ENCODE measurements at places on chromosomes 16 and 17. TPM values are rescaled to one million over a fixed set of nuclear protein-coding genes. Genes with fewer than 3 reads are reported as not detected.

Gene ATP2A3
- 97.8 TPM for total RNA-seq

Gene CTRB1
- total RNA-seq: not detected

Gene NOL3
- 8.8 TPM for total RNA-seq

Gene CFAP97D1
- not detected for total RNA-seq

Gene GSG1L
- total RNA-seq: 0.91 TPM

Gene CFAP52
- not detected for total RNA-seq

DNA sequence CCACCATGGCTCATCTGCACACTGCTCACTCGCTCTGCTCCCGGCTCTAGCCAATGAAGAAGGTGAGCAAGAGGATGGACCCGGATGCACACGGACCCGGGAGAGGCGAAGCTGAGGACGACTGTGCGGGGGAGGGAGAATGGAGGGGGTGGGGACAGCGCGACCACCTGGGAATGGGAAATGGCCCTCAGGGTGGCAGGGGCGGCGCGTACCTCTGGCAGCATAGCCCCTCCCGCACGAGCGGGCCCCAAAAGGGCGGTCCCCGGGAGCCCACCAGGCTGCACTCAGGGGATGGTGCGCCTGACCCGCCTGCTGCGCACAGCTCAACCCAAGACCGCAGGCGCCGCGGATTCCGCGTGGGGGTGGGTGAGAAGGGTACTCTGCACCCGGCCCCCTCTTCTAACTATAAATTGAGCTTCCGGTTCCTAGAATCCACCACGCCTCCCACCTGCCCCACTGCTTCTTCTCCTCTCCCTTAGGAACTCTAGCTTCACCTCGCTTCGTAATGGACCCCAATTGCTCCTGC is 6.1 kb downstream of the MT1H start:
- DNase-seq: no peak

GRCh38 chr17:73593249-73593965 is 50.8 kb downstream of the SDK2 start:
- DNase-seq: no peak

DNA sequence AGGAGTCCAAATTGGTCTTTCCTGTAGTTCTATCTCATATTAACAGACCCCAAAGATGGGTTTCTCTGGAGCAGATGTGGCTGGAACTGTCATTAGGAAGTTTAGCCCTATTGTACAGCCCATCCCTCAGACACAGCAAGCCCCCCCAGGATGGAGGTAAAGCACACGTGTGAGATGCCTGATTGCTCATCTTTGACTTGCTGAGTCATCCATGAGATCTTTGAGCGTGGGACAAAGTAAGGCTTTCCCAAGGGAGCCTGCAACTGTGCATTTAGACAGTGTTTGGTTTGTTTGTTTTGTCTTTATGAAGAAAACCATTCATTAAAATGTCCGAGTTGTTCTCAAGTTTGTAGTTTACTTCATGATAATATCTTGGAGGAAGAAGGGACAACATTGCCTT is 145.3 kb upstream of the CDH13 start:
- DNase-seq: no peak

GRCh38 chr17:49990331-49990730 is 4.7 kb downstream of the DLX3 start:
- no peak for DNase-seq

DNA sequence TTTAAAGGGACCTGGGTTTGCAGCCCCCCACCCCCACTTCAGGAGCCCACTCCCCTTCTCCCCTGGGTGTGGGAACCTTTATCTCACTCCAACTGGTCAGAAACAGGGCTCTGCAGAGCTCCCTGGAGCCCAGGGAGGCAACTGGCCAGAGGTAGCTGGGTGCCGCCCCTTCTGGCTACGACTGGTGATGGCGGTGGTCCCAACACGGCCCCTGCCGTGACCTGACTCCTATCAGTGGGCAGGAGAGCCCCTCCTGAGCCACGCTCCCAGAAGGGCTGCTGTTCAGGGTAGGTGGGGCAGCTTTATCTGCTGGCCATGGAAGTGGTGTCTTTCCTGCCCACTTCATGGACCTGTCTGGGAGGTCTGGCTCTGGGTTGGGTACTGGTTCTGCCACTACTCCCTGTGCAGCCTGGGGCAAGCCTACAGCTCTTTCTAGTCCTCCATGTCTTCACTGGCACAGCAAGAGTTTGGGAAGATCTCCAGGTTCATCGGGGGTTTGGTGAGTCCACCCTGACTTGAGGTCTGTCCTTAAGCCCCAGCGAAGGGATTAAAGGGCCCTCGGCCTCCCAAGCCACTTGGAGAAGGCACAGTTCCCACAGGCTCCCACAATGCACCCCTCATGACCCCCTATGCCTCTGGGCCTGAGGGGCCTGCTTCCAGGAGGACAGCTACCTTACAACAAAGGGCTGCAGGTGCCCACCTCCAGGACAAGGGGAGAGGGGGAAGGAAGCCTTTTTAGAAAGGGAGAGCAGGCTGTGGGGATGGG is 5.5 kb upstream of the SREBF1 start:
- DNase-seq: no peak

DNA sequence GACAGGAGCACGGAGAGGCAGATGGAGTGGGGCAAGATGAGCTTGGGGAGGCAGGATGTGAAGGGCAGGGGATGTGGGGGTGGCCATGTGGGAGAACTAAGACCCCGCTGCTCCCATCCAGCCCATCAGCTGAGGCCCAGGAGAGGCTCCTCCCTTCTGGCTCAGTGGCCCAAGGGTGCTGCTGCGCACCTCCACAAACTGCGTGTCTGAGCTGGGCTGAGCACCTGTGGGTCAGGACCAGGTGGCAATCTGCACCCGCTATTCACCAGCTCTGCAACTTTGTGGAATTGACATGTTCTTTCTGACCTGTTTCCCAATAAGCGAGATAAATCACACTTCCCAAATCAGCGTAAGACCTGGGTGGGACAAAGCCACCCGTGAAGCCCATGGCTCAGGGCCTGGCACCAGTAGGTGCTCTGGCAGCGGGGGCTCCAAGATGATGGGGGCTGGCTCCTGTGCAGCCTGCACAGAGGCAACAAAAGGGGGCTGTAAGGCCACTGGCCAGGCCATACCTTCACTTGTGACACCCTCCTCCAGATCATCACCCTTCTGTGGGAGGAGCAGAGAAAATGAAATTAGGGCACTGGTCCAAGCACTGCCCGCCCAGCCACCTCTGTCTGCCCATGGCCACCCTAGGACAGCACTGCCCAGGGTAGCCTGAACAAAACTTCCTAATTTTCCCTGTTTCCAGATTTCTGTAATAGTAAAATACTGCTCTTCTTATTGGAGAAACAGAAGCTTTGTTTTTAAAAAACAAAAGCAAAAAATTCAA is 11.7 kb upstream of the SREBF1 start:
- DNase-seq: no peak

GRCh38 chr16:84228256-84228838 is 11.5 kb downstream of the KCNG4 start:
- DNase-seq: peak; percentile 78

DNA sequence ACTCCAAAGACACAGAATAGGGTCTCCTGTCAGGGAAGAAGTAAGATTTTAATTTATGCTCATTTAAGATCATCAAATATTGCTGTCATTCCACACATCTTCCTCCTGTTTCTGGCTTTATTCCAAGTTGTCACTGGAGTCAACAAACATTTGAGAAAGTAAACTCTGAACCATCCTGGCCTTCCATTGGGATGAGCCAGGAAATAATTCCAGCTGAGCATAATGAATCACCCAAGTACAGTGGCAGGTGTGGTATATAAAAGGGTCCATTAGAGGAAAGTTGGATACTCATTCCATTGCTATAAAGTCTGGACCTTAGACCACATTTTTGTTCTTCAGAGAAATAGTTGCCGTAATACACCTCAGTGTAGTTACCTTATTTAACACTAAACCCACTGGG is 246.1 kb downstream of the SLC39A11 start:
- no peak for DNase-seq

DNA sequence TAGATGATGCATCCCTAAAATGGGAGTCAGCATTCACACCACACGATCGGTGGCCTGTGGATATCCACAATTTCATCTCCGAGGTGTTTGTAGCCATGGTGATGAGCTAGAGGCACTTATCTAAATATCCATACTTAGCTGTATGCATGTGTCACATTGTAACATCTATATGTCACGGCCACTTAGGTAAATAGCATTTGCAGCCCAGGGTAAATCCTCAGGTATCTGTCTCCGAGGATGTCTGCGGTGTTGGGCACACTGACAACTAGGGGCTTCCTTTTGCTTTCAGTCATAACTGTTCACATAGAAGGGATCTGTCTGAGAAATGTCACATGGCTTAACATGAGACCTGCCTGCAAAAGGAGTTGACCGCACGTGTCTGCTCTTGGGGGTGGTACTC is 455.2 kb upstream of the ZFHX3 start:
- DNase-seq: no peak

- no peak for DNase-seq
Measured at GRCh38 chr16:47538472-47538871, 77.3 kb downstream of the PHKB start.

GRCh38 chr16:26816885-26817571 is 249.7 kb upstream of the C16orf82 start:
- no peak for DNase-seq

- no peak for DNase-seq
Measured at GRCh38 chr16:24163935-24164334, 92.2 kb upstream of the CACNG3 start.

DNA sequence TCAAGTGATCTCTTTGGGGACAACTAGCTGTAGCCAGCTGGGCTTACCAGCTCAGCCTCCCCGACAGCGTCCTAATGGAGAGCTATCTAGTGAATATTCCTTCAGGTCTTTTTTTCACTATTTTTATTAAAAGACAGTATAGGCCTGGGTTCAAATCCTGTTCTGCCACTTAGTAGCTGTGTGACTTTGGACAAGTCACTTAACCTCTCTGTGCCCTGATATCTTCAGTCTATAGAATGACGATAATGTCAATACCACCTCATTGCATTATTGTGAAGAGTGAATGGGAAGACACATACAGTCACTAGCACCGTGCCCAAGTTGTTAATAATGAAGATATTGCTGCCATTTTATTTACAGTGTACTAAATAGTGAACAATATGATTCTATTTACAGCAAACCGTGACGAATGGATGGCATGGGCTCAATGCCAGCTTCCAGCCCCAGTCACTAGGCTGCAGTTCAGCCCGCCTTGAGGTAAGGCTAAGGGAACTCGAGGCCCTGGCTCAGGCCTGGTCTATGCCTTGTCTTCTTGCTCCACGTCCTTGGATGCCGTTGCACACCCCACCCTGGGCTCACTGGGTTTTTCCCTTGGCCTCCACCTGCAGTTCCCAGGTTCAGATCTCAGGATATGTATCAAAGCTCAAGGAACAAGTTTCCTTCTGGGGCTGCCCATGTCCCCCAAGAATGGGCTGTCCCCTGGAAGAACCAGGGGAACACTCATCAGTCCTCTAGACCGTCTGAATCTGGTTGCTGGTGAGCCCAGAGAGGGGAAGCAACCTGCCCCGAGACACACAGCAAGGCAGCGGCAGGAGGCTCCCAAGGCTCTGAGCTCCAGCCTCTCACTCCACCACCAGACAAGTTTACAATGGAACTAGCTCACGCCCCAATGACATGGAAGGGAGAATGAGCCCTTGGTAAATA is 95.4 kb upstream of the TNRC6C start:
- no peak for DNase-seq

DNA sequence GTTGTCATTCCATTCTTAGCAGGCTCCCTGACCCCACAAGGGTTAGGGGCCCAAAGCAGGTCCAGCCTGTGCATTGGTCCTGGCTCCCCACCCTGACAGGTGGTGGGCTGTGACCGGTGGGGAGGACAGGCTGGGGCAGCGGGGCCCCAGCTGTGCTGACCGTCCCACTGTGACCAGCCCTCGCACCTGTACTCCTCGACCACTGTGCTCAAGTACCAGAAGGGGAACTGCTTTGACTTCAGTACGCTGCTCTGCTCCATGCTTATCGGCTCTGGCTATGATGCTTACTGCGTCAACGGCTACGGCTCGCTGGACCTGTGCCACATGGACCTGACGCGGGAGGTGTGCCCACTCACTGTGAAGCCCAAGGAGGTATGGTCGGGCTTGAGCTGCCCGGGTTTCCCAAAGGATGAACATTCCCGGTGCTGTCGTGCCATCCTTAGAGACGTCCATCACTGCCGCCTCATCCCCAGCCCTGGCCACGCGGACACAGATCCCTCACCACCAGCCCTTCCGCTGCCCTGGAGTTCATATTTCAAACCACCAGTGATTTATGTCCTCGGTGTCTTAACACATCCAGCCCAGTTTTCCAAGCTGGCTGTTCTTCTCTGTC is 7.3 kb downstream of the DRC7 start:
- DNase-seq: no peak

GRCh38 chr16:84663433-84664101 is 15.3 kb downstream of the KLHL36 start:
- no peak for DNase-seq

DNA sequence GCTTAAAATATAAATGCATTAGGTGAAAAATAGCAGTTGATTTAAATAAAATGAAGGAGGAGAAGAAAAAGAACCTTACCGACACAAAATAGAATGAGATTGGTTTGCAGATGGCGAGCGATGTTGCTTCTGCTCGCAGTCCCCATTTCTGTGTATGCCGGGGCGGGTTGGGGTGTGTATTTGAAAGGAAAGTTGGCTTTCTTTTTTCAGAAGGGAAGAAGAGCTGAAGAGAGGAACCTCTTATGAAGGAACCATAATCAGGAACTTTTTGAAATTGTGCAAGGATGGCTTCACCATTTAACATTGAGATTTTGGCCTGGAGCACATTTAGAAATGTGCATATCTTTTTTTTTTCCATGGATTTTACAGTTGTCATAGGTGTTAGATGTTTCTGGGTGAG is at the start of gene IGSF6:
TSS of gene IGSF6 (minus strand) at position 156 of the 400 bp plus-strand sequence. CDS start at position 146, 10 bp downstream.
- no peak for DNase-seq
